ENCODE measurements at places on chromosomes 7 and 10. TPM values are rescaled to one million over a fixed set of nuclear protein-coding genes. Genes with fewer than 3 reads are reported as not detected.

DNA sequence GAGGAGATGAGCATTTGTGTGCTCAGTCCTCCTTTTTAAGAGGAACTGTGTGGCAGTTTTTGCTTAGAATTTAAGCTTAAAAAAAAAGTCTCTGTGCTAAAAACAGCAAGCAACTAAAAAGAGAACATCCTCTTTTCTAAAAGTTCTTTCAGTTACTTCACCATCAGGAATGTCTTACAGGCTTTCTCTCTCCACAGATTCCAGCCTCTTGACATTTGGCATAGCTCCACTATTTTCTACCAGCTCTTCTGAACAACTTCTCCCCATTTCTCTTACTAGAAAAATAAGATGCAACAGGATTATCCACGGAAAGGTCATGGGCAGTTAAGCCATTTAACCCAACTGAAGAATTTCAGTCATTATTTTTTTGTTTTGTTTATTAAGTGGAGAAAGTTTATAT, 13.2 kb downstream of the PCLO start:
- DNase-seq, result no peak

Gene ACSL5
- total RNA-seq, result not detected

Gene CALCR
- not detected for total RNA-seq

GRCh38 chr10:92413519-92413918, 122.6 kb downstream of the MARCHF5 start:
- no peak for DNase-seq

Gene EGR2
- 0.03 TPM for total RNA-seq

DNA sequence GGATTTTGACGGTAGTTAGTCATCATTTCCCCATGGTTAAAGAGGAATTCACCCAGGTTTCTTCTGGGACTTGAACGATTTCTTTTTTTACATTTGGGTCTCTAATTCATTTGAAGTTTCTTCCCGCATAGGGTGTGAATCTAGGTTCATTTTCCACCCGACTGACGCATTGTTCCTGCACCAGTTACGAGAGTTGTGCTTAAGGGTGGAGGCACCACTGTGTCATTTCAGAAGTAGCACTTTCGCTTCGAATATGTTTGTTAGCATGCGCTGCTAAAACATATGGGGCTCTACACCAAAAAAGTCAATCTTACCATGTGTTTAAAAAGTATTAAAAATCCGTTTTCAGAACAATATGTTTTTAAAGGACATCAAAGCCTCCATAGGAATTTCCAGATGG, 140.3 kb downstream of the VIPR2 start:
- no peak for DNase-seq

GRCh38 chr10:11517150-11517549, 94.3 kb downstream of the USP6NL start:
- peak; percentile 54 for DNase-seq

GRCh38 chr10:132346806-132347205, 14.8 kb downstream of the LRRC27 start:
- no peak for DNase-seq

Gene FAM25A
- total RNA-seq, result not detected

DNA sequence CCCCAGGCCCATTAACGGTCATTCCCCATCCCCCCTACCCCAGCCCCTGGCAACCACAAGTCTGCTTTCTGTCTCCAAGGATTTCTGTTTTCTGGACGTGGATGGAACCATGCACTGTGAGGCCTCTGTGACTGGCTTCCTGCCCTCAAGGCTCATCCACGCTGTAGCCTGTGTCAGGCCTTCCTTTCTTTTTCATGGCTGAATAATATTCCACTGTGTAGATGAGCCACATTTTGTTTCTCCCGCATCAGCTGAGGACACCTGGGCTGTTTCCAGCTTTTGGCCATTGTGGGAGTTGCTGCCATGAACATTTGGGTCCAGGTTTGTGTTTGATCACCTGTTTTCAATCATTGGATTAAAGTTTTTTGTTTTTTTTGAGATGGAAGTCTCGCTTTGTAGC, 50.0 kb downstream of the UNCX start:
- DNase-seq, result no peak

GRCh38 chr10:12875100-12875499, 126.4 kb downstream of the CCDC3 start:
- no peak for DNase-seq

Gene CARD11
- 27.7 TPM for total RNA-seq

- no peak for DNase-seq
Observed at GRCh38 chr10:17146892-17147291, 17.3 kb upstream of the CUBN start.

Gene NPC1L1
- not detected for total RNA-seq

DNA sequence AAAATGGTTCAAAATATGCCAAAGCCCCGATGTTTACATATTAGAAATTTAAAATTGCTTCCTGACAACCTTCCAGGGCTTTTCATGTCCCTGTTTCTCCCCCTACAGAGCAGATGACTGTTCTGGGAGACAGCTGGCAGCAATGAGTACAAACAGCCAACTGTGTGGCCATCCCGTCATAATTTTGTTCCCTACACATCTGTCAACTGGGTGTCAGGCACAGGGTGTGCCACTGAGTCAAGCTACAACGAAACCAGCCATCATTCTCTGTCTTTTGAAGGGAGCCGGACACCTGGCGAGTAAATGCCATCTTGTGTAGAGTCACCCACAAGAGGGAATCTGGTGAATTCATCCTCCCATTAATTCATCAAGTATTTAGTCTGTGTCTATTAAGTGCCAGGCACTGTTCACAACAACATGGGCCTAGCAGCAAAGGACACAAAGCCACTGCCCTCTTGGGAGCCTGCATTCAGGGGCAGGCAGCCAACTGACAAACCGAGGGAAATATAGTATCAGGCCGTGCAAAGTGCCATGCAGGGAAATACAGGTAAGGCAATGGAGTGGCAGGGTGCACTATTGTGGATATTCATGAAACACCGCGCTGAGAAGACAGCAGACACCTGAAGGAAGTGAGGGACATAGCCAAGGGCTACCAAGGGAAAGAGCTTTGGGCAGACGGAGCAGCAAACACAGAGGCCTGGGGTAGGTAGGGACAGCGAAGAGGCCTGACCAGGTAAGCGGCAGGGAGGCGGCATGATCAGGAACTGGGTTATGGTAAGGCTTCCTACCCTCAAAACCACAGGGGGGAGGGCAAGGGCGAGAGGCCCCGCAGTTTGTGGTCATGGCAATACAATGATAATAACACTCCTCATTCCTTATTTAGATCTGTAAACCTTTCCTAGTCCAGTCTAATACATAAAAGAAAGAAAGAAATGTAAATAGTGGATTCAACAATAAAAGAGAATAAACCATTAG, 213.6 kb downstream of the FAM107B start:
- DNase-seq, result no peak

Gene MGAM2
- total RNA-seq, result not detected

Gene ARMC3
- not detected for total RNA-seq

Gene PUS7
- total RNA-seq, result 24.7 TPM

Gene PRKCQ
- total RNA-seq, result 8.0 TPM

- DNase-seq, result no peak
Observed at GRCh38 chr7:17772581-17773288, 167.6 kb downstream of the SNX13 start.

- DNase-seq, result no peak
Observed at GRCh38 chr7:32163896-32164295, 93.7 kb upstream of the PDE1C start.

GRCh38 chr7:52211930-52212329, 823.5 kb upstream of the POM121L12 start:
- no peak for DNase-seq

Gene FOXP2
- 0.81 TPM for total RNA-seq
